ENCODE measurements at places on chromosomes 2 and 18.

- DNase-seq = no peak
Observed at GRCh38 chr2:75058427-75058826, 100.0 kb downstream of the POLE4 start.

- no peak for DNase-seq
Observed at GRCh38 chr2:224466304-224466895, 64.5 kb upstream of the FAM124B start.

GRCh38 chr2:95267458-95268210, 6.6 kb upstream of the PROM2 start:
- no peak for DNase-seq

- DNase-seq = peak; percentile 48
Observed at GRCh38 chr2:64750001-64750816, 96.5 kb upstream of the SERTAD2 start.

DNA sequence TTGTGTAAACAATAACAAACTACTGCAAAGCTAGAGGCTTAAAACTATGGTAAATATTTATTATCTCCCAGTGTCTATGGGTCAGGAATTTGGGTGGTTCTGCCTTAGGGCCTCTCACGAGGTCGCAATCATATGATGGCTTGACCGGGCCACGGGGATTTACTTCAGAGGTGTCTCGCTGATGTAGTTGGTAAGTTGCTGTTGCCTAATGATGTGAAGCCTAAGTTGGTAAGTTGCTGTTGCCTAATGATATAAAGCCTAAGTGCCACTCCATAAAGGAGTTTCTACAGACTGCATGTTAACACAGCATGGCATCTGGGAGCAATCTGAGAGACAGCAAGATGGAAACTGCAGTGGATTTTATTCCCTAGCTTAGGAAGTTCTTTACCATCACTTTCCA, 35.8 kb downstream of the FMNL2 start:
- no peak for DNase-seq

DNA sequence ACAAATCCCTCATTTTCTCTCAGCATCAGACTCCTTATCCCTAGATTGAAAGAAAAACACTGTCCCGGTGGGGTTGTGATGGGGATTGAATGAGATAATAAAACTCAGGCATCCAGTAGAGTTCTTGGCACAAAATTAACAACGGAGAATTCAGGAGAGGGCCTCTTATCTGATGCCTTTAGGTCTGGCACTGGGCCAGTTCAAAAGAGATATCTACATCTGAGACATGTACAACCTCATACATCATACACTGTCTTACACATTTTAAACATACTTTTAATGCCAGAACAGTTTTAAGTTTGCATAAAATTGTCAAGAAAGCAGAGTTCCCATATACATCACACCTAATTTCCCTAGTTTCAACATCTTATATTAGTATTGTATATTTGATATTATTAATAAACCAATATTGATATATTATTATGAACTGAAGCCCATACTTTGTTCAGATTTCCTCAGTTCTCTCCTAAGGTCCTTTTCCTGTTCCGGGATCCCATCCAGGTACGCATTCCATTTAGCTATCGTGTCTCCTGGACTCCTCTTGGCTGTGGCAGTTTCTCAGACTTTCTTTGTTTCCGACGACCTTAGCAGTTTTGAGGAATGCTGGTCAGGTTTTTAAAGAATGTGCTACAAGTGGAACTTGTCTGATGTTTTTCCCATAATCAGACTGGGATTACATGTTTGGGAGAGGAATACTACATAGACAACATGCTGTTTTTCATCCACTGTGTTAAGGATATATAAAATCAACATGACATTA, 27.8 kb downstream of the NXPH2 start:
- DNase-seq = no peak

- DNase-seq = no peak
Observed at GRCh38 chr18:40366521-40366920, 1588.5 kb upstream of the PIK3C3 start.

DNA sequence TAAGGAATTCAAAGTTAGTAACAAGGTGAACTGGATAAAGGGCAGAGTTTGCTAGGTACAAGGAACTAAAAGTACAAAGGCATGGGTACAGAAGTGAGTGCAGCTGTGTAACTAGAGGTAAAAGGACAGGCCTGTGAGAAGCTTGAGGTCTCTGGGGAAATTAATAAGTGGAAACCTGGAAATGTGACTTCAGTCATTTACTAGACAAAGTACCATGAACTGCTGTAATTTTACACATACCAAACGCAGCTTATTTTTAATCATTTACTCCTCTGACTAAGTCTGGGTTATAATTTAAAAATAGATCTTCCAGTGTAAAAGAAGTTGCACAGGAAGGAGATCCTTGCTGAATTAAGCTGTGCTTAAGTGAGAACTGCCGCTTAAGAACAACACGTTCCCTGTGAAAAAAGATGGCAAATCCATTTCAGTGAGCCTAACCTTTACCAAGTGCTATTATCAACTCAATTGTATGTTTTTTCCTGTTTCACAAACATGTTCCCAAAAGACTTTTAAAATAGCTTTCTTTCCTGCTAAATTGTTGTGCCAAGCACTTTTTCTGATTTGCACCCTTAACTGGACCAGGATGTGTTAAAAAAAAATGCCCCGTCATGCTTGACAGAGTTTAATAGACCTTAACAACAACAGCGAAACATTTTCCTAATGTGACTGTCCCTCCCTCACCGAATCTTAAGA, 44.3 kb downstream of the CALCRL start:
- no peak for DNase-seq

- DNase-seq = no peak
Observed at GRCh38 chr2:45844796-45845457, 193.5 kb downstream of the PRKCE start.

- no peak for DNase-seq
Observed at GRCh38 chr2:217801711-217802110, 201.1 kb downstream of the TNS1 start.

- no peak for DNase-seq
Observed at GRCh38 chr2:236946871-236947270, 138.8 kb upstream of the COPS8 start.

GRCh38 chr2:28570431-28570830, 74.6 kb downstream of the PLB1 start:
- no peak for DNase-seq

- DNase-seq = no peak
Observed at GRCh38 chr18:40577239-40577980, 1377.6 kb upstream of the PIK3C3 start.

DNA sequence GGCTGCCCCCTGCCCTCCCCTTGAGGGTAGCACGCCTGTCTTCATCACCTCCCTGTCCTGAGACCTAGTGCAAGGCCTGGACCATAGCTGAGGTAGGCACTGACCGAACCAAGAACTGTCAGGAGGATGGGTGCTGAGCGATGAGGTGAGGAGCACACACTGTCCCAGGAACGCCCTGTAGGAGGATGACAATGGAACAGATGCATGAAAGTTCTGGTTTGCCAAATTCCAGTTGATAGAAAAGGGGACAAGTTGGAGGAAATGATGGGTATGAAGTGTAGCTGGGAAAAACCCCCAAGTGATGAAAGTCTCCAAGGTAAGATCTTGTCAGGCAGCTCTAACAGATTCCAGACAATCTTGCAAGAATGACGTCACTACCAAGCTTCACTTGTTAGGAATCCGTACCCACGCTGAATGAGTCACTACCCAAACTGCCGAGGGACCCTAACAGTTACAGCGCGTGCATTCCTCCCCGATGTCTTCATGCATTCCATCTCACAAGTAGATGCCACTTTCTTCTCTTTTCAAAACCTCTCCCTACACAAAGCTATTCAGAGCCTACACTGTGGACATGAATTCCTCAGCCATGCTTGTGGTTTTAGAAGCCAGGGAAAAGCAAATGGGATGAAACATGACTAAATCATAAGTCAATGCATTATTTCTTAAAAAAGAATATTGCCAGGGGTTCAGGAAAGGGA, 27.6 kb downstream of the MRPL33 start:
- DNase-seq = no peak

- peak; percentile 81 for DNase-seq
Observed at GRCh38 chr18:3593904-3594759, 144.2 kb downstream of the TGIF1 start.

DNA sequence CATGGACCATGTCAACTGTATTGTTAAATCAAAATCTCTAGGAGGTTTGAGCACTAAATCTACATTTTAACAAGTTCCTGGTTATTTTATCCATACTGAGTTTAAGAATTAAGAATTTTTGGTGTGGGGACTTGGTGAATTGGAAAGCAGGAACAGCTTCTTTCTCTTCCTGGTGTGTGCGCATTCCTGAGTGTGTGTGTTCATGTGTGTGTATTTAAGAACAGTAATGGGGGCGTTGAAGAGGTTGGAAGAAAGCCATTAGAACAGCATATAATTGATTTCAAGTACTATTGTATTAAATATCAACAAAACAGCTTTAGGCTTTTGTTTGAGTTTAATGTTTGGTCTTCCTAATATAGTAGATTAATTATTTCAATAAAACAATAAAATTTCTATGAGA, 801.3 kb upstream of the ID2 start:
- DNase-seq = no peak

DNA sequence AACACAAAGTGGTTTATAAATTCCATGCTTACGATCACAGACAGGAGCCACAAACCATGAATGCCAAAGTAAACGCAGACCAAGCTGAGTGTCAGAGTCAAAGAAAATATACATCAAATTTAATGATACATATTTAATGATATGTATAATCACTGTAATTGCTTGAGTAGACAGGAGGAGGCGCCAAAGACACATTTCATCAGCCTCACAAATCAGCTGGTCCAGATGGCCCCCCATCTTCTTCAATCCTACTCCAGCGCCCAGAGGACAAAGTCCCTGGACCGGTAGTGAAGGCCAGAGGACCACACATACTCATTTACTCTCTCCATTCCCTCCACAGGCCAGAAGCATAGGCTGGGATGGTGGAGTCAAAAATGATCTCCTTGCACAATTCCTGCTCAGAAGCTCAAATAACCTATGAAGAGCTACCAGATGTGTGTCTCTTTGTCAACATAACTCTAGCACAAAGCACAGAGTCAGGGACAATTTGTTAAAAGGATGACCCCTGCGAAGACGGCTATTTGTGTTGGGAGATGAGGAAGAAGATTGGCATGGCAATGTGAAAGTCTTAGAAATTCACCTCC, 149.3 kb upstream of the PGAP1 start:
- DNase-seq = no peak

DNA sequence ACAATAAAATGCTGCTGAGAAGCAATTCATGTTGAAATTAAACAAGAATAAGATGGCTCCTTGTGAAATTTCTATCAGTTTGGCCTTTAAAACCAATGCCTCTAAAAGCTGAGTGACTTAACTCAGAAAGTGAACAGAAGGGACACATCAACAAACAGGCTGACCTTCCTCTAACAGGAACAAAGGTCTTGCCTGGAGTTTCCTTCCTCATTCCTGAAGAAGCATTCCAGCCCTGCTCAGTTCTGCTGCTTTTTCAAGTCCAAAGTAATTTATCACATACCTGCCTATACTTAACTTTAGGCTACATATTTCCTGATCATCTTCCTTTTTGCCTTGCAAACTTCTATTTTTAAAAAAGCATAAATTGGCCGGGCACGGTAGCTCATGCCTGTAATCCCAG, 14.1 kb downstream of the PTRHD1 start:
- no peak for DNase-seq

DNA sequence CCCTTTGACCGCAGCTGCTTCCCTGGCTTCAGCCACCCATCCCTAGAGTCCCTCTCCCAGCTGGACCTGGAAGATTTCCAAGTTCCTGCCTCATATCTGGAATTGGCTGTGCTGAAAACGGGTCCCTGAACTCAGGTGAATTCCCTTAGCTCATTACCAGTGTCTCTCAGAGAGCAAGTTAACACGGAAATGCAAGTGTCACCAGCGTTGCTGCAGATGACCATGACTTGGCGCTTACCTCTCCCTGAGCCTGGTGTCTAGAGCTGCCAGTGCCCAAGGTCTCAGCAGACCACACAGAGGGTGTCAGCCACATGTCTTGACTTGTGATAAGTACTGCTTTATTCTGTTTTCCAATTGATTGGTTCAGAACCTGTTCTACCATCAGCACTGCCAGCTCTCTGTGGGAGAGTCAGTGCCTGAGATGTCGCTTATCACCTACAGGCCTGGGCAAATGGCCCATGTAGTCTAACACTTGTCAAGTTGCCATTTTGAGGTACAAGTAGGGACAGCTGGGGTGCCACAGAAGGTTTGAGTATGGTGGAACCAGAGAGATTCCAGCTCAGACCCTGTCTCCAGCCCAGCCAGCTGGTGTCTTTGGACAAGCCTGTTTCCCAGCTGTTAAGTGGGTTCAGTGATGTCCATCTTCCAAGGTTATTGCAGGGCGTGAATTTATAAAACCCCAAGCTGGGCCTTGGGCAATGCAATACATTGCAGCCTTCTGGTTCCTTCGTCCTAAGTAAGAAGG, 48.7 kb downstream of the LYPD1 start:
- DNase-seq = no peak

GRCh38 chr2:214569419-214570035, 158.7 kb downstream of the VWC2L start:
- no peak for DNase-seq

GRCh38 chr2:203656522-203657287, 49.7 kb upstream of the CD28 start:
- DNase-seq = peak; percentile 20

DNA sequence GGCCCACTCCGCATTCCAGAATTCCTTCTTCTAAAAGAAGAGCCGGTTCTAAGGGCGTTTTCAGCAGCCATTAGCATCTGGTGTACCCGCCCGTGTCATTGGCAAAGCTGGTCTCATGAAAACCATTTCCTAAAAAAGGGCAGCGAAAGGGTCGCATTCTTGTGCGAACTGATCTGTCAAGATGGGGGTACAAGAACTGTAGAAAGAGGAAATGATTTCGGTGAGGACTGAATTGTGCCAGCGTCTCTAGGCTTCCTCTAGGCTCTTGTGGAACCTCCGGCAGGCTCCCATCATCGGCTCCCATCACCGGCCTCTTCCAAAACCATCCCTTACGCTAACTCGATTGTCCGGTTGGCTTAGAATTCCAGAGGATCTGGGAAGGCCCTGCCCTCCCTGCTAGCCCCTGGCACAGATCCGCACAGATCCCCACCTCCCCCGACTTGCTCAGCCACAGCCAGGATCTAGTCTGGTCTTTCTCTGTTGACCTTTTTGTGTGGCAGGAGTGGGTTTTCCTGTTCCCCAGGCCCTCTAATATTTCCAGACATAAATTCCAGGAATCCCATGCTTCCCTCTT, 1.3 kb downstream of the RAB31 start:
- no peak for DNase-seq

DNA sequence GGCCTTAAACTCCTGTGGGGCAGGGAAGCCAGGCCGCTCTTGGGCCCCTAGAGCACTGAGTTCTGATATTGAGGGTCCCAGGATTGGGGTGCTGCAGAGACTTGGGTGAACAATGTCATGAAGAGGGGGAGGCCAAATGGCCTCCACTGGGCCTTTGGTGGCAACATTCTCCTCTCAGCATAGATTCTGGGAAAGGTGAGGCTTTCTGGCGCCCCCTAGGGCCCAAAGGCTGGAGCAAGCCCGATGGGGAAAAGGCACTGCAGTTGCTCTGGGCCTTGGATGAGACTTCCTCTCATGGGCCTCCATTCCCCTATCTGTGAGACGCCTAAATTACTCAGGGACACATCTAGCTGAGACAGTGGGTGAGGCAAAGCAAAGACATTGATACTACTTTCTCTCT, 84.8 kb downstream of the ACAA2 start:
- no peak for DNase-seq

All from C1 segment of cervical spinal cord (tissue), 14 donors.